CD4-positive, alpha-beta T cell treated with Interleukin-17A for 1 hour (primary cell): ENCODE measurements at places on chromosomes 16 and 17.

GRCh38 chr17:70709596-70709995, 540.3 kb downstream of the KCNJ2 start:
- DNase-seq: no peak

DNA sequence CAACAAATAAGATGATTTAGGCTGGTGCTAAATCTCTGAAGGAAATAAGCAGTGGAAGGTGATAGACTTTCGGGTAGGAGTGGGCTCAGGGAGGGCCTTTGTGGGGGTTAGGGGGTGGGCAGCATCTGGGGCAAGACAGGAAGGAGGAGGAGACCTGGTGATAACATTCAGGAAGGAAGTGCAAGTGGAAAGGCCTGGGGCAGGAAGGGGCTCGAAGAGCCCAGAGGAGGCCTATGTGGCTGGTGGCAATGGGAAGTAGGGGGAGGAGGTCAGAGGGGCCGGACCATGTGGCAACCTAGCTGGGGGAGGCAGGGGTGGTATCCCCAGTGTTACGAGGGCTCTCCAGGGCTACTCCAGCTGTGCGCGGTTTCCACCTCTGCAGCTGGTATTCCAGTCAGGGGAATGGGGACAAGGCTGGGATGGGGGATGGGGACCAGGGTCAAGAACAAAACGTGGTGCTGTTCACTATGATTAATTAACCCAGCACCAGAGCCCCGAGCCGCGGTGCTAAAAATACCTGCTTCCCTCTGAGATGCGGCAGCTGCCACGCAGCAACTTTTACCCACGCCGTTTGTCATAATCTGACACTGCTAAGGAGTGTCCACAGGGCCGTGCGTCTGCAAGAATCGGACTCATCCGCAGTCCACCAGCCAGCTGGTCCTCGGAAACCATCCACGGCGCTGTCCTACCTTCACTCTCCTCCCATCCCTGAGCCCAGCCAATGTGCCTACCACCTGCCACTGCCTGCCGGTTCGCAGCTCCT, 5.2 kb upstream of the CCDC182 start:
- DNase-seq: no peak

GRCh38 chr17:6870841-6871240, 39.3 kb upstream of the TEKT1 start:
- DNase-seq: no peak

- no peak for DNase-seq
Measured at GRCh38 chr17:36089339-36089865, 541 bp downstream of the CCL3 start.

- DNase-seq: no peak
Measured at GRCh38 chr17:70357190-70357589, 187.9 kb downstream of the KCNJ2 start.

DNA sequence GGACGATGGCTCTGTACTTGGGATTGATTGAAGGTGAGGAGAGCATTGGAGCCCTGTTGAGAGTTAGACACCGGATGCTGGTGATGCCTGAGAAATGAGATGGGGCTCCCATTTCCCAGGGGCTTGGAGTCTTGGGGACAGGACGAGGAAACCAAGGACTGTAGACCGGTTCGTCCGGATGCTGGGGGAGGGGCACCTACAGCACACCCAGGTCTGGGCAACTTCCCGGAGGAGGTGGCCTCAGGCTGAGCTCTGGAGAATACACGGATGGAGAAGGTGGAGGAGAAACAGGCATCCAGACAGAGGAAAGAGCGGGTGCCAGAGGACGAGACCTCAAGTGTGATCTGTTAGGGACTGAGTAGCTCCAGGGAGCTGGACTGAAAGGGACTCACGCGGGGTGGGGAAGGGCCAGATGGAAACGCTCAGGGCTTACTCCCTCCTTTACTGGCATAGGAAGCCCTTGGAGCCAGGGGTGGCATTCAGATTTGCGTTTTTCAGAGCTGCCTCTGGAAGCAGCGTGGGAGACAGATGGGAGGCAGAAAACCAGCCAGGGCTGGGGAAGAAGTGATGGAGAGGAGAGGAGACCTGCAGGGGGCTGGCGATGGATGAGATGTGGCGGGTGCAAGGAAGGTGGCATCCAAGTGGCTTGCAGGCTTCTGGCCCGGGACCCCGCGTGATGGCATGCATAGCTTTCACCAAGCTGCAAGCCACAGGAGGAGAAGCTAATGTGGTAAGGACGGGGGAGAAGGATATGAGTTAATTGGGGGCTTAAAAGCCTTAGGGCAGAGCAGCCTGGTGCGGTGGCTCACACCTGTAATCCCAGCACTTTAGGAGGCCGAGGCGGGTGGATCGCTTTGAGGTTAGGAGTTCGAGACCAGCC, 8.3 kb downstream of the C1QTNF1 start:
- no peak for DNase-seq

- DNase-seq: no peak
Measured at GRCh38 chr17:50475362-50475761, 3.3 kb upstream of the RSAD1 start.

- no peak for DNase-seq
Measured at GRCh38 chr17:28807925-28808634, 34.5 kb downstream of the FAM222B start.
